ENCODE measurements at places on chromosomes 1 and 21.

DNA sequence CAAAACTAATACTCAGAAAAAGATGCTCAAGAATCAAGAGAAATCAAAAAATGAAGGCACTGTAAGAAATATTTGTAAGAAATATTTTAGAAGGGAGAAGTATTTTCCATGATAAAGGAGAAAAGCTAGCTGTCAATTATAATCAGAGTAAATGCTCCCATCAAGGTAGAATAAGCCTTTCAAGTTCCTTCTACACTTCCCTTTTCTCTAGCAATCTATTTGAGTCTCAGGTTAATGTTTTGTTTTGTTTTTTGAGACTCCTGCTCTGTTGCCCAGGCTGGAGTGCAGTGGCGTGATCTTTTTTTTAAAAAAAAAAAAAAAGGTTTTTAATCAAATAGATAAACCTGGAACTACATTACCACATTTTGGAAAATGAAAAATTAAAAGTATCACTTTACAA is 33.3 kb downstream of the PUM1 start:
- DNase-seq = no peak

- no peak for DNase-seq
Observed at GRCh38 chr1:185073725-185074124, 28.4 kb downstream of the RNF2 start.

- DNase-seq = no peak
Observed at GRCh38 chr1:224407571-224408293, 26.9 kb downstream of the WDR26 start.

GRCh38 chr1:76425201-76426145 is 350.9 kb downstream of the ST6GALNAC3 start:
- DNase-seq = no peak

DNA sequence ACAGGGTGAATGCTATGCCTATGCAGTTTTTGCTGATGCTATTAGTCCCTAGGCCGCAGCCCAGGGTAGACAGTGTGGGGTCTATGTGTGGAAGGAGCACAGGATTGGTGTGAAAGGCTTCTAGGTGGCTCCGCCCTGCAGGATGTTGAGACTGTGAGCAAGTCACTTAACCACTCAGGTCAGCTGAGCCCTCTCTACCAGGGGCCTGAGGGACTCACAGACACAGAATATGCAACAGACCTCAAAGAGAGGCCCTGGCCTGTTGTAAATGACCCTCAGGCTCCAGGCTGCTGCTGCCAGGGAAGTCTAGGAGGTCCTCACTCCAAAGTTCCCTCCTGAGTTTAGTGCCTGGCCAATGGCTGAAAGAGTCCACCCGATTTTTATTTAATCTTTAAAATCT is 11.0 kb downstream of the NHLH2 start:
- DNase-seq = no peak

- DNase-seq = no peak
Observed at GRCh38 chr1:6635161-6635909, 10.7 kb downstream of the THAP3 start.

DNA sequence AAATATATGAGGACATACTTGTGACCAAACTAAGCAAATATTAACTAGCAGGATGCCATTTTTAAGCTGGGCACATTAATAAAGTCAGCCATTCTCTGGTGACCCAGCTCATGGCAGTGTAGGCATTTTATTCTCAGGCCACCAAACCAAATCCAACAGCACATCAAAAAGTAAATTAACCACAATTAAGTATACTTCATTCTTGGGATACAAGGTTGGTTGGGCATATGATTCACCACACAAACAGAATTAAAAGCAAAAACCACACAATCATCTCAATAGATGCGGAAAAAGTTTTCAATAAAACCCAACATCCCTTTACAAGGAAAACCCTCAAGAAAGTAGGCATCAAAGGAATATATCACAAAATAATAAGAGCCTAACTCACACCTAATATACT is 101.3 kb downstream of the FAF1 start:
- no peak for DNase-seq

GRCh38 chr21:45894450-45894825 is 87.1 kb upstream of the COL6A1 start:
- DNase-seq = no peak

DNA sequence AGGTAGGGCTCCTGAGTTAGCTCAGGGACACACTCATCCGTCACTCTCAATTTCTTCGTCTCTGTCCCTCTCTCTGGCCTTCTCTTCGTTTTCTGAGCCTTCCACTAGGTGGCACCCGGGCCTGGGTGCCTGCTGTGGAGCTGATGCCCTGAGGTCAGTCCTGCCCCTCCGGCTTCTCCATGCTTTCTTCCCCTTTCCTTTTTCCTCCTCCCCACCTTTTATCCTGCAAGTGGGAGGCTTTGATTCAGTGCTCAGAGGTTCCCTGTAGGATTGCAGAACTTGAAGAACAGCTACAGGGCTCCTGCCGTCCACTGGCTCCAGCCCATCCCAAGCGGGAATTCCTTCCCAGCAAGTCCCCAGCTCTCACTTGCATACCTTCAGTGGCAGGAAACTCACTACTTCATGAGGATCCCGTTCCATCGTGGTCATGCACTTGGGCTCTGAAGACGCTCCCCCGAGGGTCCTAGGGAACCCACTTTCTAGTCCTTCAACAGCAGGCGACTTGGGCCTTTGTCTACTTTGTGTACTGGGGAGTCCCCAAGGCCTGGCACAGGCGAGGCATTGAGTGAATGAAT is 45.6 kb downstream of the SRRM1 start:
- DNase-seq = peak; percentile 71

DNA sequence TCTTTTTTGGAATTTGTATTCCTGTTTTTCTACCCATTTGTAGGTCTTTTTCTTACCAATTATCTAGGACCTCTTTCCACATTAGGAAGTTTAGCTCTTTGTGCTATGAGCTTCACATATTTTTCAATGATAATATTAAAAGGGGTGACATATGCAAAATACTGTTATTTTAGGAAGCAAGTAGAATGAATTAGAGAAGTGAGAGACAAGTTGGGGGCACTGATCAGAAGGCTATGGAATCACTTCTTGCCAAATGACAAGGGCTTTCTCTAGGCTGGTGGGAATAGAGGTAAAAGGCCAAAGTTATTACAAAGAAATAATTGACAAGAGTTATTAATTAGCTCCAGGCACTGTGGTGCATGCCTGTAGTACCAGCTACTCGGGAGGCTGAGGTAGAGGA is 4.3 kb upstream of the BCAR3 start:
- no peak for DNase-seq

DNA sequence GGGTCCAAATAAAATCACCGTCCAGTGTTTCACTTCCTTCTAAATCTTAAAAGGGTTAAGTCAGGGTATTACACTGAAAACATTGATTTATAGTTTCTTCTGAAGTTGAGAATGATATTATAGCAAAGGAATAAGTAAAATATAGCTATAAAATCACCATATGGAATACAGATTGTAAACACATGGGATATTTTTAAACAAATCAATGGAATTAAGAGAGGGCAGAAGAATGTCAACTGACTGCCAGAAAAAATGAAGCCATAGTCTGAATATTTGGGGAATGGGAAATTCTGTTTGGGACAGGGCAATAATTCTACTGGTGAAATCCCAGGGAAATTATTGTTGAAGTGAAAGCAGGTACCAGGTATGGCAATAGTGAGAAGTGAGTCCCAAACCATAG is 664.6 kb downstream of the NCAM2 start:
- DNase-seq = no peak

DNA sequence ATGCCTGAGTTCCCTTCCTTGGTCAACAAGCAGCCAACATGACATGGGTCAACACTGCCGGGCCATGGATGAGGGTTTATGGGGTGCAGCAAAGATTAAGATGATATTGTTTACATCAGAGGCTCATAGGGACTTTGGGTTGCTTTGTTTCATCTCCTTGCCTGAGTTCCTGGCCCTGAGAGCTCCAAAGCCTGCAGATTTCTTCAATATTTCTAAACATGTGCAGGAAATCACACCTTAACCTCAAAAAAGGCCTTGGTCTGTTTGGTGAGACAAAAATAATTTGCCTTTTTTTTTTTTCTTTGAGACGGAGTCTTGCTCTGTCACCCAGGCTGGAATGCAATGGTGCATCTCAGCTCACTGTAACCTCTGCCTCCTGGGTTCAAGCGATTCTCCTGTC is 876 bp downstream of the SLAMF8 start:
- no peak for DNase-seq

GRCh38 chr1:5935026-5935425 is 57.2 kb downstream of the NPHP4 start:
- no peak for DNase-seq

GRCh38 chr1:43272161-43272560 is 2.4 kb downstream of the TMEM125 start:
- no peak for DNase-seq

DNA sequence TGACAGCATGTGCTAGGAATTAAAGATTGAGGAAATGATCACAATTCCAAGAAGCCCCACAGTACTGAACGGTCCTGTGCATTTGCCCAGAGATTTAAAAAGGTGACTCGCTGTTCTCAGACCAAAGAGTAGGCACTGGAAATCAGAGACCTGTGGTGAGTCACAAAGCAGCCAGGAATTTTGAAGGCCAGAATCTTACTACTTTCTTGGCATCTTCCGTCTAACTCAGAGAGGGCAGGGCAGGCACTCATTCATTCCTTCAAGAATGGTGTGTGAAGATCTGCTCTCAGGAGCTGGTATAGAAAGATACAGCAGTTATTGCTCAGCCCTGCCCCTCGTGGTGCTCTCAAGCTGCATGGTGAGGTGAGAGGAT is 57.9 kb downstream of the BRINP2 start:
- no peak for DNase-seq

- no peak for DNase-seq
Observed at GRCh38 chr1:3932156-3932919, 32.3 kb upstream of the C1orf174 start.

DNA sequence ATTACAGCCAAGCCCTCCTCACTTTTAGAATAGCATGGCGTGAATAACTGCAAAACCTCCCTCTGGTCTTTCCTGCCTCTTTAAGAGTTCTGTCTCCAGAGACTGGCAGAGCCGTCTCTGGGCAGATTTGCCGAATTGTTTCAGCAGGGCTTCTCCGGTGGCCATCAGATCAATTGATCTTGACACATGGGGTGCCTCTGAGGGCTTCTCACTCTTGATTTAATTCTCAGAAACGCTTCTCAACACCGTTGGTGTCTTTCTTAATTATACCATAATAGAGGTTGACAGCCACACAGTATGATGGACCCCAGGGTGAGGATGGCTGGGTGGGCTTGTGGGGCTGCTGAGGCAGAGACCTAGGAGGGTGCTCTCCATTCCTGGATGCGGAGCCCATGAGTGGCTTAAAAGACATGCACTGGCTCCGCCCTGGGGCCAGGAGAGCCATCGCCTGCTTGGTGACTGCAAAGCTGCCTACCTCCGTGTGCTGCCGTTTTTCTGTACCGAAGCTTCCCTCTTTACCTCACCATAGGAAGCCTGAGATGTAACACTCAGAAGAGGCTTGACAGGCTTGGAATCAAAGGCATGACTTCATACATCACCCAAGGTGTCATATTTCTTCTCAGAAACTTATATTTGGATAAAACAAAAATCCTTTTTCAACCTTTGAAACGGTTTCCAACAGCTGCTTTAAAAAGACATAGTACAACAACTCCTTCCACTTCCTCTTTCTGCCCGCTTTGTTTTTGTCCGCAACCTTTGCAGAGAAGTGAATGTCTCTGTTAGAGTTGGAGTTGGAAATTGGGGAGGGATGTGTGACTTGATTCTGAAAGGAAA is 82.9 kb downstream of the GALNT2 start:
- no peak for DNase-seq

DNA sequence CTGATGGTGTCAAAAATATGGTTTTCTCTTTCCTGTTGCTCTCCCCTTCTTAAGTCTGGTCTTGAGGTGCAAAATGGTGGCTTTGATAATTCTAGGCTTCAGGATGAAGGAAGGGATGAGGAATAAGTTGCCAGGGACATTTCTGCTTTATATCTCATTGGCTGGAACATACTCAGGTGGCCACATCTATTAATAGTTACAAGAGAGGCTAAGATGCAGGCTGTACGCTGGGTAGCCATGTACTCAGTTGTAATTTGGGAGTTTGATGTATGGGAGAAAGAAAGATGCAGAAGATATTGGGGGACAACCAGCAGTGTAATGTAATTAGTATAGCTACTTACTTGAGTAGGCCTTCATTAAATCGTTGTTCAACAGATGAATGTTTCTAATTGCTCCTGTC is 25.2 kb downstream of the PRKAA2 start:
- DNase-seq = no peak

GRCh38 chr1:9331558-9332346 is 39.1 kb downstream of the SPSB1 start:
- DNase-seq = no peak

DNA sequence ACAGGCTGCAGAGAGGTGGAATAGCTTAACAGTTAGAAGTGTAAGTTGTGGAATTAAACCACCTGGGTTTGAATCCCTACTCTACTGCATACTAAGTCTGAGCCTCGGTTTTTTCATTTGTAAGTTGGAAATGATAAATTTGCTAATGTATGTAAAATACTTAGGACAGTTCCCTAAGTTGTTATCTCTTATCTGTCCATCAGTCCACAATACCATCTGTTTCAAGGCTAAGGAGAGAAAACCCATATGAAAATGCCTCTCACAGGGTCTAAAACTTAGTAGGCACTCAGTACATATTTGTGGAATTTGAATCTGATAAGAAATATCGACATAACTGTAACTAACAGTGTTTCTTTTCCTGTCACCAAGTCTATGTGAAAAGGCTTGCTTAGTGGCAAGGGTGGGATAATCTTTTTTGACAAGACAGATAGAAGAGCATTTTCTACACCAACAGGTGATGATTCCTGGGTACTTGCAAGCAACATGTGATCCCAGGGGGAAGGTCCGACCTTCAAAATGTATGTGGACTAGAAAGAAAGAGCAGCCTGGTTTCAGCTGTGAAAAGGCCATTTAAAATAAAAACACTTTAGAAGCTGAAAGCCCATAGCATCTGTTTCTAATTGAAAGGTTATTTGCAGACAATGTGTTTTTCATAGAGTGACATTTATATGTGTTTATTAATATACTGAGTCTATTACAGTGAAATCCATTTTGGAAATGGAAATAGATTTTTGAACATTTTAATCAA is 202.9 kb downstream of the HHAT start:
- DNase-seq = no peak

DNA sequence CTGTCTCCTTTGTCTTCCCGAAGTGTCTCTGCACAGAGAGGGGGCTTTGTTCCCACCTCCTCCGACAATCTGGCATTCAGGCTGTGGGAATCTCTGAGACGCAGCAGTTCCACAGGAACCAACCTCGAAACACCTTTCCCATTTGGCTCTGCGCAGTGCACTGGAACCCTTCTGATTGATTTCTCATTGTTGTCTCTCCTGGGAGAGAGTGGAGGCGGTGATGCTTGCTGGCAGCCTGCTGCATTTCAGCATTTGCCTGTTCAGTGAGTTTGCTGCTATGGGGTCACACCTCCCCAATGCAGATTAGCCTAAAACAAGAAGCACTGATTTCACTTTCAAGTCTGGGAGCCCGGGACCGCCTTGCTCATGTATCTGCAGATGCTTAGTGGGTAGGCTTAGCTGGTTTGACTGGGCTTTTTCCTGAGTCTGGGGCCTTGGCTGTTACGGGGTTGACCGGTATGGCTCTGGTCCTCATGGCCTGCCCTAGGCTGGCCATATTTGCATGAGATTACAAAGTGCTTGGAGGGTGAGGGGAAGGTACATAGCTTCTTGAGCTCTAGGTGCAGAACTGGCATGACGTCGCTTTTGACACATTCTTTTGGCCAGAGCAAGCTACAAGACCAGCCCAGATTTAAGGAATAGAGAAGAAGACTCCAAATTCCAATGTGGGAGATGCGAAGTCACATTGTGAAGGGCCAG is 695.3 kb downstream of the PTPRU start:
- no peak for DNase-seq

Data from NCI-H1436 (cell line).